Activated T-helper 2 cell treated with anti-CD3 and anti-CD28 coated beads, Interferon-gamma antibody, Interleukin-2, Interleukin-4, amounts not matched to agents 10 μg/mL and 5 μg/mL and 100 μg/mL, durations not matched to agents 14 hours and 24 hours and 36 hours (primary cell): ENCODE measurements at places on chromosomes 7 and 10. TPM values are rescaled to one million over a fixed set of nuclear protein-coding genes. Genes with fewer than 3 reads are reported as not detected.

DNA sequence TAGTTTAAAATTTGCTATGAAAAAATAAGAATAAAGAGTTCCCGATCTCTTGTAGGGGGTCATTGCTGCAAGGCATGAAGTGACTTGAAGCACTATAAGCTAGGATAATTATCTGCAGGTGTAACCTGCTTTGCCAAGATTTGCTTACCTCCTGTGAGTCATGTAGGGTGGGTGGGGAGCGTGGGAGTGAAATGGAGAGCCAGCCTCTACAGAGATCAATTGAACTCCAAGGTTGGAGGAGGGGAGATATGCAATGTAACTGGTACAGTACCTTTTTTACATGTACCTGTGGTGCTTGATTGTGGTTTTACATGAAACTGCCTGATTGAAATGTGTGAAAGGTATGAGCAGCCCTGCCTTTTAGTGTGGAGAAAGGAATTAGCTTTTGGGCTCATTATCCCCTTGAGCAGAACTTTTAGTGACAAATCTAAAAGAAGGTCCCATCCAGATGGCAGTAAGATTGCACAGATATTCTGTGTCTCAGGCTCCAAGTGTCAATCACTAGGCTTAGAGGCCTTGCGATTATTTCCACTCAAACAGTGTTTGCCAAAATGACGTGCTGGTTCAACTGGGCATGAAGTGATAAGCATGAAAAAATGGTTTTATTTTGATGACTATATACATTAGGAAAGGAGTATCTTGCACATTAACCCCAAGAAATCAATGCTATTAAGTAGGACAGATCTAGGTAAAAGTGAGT, 138.6 kb upstream of the GRB10 start:
- peaks cover 8% of the 10 kb centered on the region for H3K27me3 ChIP-seq
- H3K27ac ChIP-seq: no peak overlapping the region
- no peak for DNase-seq
- H3K36me3 ChIP-seq: no peaks in the 10 kb centered on the region
- H3K4me3 ChIP-seq: no peak overlapping the region

DNA sequence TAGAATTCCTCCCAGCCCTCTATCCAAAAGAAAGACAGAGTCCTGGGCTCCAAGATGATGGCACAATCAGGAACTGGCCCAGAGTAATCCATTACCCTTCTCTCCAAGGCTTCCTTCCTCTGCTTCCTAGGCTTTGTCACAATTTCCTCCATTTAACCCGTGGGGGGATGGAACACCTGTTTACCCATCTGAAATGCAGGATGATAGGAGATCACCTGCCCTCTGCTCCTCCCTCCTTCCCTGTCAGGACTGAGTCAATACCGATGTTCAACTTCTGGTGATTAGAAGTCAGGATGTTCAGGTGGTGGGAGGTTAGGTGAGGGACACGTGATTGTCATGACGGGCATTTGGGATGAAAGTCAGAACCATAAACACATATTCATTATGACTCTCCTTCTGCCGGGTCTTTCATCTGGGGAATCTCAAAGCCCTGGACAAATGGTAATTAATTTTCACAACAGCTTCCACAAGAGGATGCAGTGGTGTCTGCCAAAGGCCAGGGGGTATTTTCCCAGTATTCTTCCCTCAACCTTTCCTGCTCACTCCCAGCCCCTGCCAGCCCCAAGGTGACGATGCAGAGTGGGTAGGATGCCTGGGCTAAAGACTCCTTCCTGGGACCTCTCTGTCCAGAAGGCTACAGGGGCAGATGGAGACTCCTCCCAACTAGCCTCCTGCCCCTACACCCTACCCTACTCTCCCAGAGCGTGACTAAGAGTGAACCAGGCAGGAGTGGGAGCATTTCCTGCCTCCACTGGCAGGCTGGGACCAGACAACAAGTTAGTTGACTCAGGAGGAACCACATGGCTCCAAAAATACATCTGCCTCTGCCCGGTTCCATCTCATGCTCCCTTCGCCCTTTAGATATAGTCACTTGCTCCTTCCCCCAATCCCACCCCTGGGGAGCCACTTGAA, 27.9 kb downstream of the DUSP5 start:
- H3K4me1 ChIP-seq: peaks cover 68% of the 10 kb centered on the region
- H3K4me3 ChIP-seq: no peak overlapping the region
- peak overlapping the region; percentile 28 for H3K27ac ChIP-seq
- no peak for DNase-seq

DNA sequence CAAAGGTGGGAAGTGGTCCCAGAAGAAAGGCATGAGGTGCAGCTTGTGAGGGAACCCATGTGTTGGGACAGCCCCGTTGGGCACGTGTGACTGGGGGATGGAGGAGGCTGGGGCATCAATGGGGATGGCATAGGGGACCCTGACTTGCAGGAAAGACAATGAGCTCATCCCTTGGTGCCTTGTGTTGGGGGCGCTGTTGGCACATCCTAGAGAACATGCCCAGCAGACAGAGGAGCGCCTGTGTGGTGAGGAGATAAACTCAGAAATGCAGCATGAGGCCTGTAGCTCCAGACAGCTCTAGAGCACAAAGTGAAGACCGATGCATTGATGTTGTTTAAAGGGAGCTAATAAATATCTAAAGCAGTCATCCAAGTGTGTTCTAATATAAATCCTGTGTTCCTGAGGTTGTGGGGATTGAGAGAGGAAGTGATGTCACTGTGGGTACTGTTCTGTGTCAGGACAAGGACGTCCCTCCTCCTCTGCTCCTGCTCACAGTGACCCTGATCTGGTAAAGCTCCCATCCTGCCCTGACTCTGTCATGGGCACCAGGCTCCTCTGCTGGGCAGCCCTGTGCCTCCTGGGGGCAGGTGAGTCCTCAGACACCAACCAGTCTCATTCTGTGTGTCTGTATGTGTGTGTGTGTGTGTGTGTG, 126.1 kb upstream of the PRSS58 start:
- no peak for DNase-seq
- H3K4me1 ChIP-seq: peaks cover 25% of the 10 kb centered on the region
- H3K27ac ChIP-seq: peak overlapping the region; percentile 75
- H3K36me3 ChIP-seq: no peaks in the 10 kb centered on the region

GRCh38 chr7:73885433-73885974, 24.5 kb downstream of the TMEM270 start:
- DNase-seq: no peak
- peaks cover 7% of the 10 kb centered on the region for H3K4me1 ChIP-seq
- H3K4me3 ChIP-seq: no peak overlapping the region
- H3K27me3 ChIP-seq: peaks cover 13% of the 10 kb centered on the region
- H3K36me3 ChIP-seq: no peaks in the 10 kb centered on the region
- no peak overlapping the region for H3K27ac ChIP-seq

DNA sequence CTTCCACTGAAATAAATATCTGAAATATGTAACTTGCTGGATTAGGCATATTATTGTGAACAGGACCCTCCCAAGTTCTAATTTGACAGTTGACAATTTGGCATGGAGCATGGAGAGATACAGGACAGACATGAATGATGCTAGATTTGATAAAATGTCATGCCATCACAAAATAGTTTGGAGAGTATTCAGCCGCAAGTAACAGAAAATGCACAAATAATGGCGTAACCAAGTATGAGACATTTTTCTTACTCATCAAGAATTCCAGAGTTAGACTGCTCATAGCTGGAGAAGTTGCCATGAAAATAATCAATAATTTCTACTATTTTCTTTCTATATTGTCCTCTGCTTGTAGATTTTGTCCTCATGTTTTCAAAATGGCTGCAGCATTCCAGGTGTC, 45.5 kb upstream of the GPAM start:
- H3K4me3 ChIP-seq: no peak overlapping the region
- no peak overlapping the region for H3K27ac ChIP-seq
- no peak for DNase-seq
- H3K36me3 ChIP-seq: no peaks in the 10 kb centered on the region

GRCh38 chr7:118312051-118312450, 87.5 kb downstream of the ANKRD7 start:
- peak overlapping the region; percentile 86 for H3K27ac ChIP-seq
- no peak for DNase-seq
- H3K4me1 ChIP-seq: peaks cover 33% of the 10 kb centered on the region
- no peak overlapping the region for H3K4me3 ChIP-seq
- peaks cover 2% of the 10 kb centered on the region for H3K27me3 ChIP-seq
- H3K36me3 ChIP-seq: peaks cover 54% of the 10 kb centered on the region

GRCh38 chr7:29895559-29895958, 89.3 kb downstream of the WIPF3 start:
- H3K27me3 ChIP-seq: peaks cover 9% of the 10 kb centered on the region
- H3K27ac ChIP-seq: no peak overlapping the region
- H3K36me3 ChIP-seq: no peaks in the 10 kb centered on the region
- H3K4me3 ChIP-seq: no peak overlapping the region
- H3K4me1 ChIP-seq: no peaks in the 10 kb centered on the region

- peaks cover 43% of the 10 kb centered on the region for H3K36me3 ChIP-seq
- H3K27ac ChIP-seq: peak overlapping the region; percentile 33
- H3K4me3 ChIP-seq: peak overlapping the region; percentile 81
- no peaks in the 10 kb centered on the region for H3K27me3 ChIP-seq
Observed at GRCh38 chr10:6145166-6145987, 56.5 kb downstream of the RBM17 start.

DNA sequence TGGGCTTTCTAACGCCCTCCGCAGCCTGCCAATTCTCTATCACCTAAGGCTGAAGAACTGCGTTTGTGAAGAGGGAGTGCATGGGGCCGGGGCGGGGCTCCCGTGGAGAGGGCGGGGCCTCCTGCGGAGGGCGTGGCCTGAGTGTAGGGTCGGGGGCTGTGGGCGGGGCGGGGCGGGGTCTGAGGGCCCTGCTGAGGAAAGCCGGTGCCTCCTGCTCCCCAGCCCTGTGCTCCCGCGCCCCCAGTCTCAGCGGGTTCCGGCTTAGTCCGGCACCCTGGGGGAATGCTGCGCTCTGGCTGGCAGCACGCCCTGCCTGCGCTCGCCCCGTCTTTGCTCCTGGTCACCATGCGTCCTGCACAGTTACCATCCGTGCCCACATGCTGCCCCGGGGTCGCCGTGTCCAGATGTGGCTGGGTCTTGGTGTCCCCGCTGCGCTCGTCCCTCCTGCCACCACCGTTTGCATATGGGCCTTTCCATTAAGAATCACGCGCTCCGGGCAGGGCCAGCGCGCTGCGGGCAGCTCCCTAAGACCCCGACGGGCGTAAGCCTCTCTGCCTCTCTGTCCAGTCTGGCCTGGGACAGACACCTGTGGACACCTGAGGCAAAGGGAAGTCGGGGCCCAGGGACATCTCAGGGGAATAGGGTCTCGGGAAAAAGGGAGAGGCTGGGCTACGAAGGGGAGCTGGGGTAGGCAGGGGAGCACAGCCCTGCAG, 144.0 kb upstream of the RET start:
- peaks cover 3% of the 10 kb centered on the region for H3K4me1 ChIP-seq
- H3K27me3 ChIP-seq: peaks cover 32% of the 10 kb centered on the region
- no peak overlapping the region for H3K4me3 ChIP-seq
- DNase-seq: no peak

- H3K27ac ChIP-seq: no peak overlapping the region
- DNase-seq: no peak
- H3K27me3 ChIP-seq: no peaks in the 10 kb centered on the region
- no peaks in the 10 kb centered on the region for H3K4me1 ChIP-seq
Observed at GRCh38 chr7:56493196-56493595, 377.0 kb upstream of the NUPR2 start.

The LIPF gene
- not detected in 2 replicates for total RNA-seq

The CALN1 gene
- not detected in 2 replicates for total RNA-seq

The ASZ1 gene
- total RNA-seq: not detected in 2 replicates

The KCNIP2 gene
- total RNA-seq: 3.2 TPM in 2 replicates
